Stimulated activated CD4-positive, alpha-beta T cell treated with anti-CD3 and anti-CD28 coated beads, Interleukin-15, amount 100 ng/mL, for 1 hour (primary cell): ENCODE measurements at places on chromosomes 1 and 21.
A peak's percentile ranks its signal among the peaks of the same experiment; 100 is the strongest.

DNA sequence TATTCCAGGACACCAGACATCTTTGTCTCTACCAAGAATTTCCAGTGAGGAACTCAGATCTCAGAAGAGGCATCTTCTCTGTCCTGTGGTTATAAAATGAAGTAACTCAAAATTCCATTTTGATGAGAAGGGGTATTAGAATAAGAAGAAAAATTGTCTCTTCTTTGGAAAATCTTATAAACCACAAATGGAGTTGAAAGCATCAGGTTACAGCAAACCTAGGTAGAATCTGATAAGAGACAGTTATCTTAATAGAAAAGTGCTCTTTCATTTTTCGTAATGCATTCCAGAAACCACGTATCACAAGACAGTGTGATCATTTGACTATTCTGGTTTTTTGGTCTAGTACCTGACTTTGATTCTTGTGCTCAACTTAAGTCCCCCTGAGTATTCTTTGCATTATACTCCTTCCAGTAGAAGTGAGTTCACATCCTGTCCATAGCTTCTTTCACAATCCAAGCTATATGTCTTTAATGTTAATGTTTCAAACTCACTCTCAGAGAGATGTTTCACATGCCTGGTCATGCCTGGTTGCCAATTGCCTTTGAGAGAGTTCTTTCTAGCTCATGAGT lies 120.9 kb upstream of the PRDX6 start:
- DNase-seq, result no peak

DNA sequence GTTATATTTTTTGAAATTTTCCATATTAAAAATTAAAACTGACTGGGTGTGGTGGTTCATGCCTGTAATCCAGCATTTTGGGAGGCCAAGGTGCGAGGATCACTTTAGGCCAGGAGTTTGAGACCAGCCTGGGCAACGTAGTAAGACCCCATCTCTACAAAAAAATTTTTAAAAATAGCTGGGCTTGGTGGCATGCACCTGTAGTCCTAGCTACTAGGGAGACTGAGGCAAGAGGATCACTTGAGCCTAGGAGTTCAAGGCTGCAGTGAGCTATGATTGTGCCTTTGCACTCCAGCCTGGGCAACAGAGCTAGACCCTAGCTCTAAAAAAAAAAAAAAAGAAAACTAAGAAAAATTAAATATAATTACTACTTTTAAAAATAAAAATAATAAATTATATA lies 4.5 kb upstream of the SVBP start:
- no peak for DNase-seq

DNA sequence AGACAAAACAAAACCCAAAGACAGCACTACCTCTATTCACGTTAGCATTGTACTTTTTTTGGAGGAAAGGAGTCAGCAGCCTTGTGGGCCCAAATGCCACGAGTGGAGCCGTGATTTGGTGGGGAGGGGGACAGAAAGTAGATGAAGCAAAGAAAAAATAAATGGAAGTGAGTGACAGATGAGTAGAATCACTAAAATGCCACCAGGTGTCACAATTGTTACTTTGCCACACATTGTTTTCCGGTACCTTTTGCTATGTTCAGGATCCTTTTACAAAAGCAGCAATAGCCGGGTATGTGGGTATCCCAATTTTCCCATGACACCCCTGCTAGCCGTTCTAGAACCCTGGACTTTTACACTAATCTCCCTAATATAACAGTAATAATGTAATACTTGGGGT lies 85.0 kb upstream of the AK4 start:
- no peak for DNase-seq

DNA sequence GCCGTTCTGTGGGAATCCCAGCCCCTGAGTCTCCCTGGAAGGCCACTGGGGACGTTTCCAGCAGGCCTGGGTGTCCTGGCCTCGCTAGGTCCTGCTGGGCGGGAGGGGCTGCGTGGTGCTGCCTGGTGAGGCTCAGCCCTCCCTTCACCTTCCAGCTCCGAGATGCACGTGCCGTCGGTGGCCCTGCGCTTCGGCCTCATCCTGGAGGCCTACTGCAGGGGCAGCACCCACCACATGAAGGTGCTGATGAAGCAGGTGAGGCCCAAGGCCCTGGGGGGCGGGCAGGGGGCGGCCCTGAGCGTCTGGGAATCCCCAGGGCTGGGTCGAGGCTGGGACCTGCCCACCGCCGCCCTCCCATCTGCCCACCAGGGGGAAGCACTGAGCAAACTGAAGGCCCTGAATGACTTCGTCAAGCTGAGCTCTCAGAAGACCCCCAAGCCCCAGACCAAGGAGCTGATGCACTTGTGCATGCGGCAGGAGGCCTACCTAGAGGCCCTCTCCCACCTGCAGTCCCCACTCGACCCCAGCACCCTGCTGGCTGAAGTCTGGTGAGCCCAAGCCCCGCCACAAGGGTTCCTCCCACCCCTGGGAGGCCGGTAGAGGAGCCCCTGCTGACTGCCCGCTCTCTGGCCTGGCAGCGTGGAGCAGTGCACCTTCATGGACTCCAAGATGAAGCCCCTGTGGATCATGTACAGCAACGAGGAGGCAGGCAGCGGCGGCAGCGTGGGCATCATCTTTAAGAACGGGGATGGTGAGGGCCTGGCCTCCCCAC lies 70.3 kb downstream of the PIK3CD start:
- DNase-seq, result peak; percentile 82

DNA sequence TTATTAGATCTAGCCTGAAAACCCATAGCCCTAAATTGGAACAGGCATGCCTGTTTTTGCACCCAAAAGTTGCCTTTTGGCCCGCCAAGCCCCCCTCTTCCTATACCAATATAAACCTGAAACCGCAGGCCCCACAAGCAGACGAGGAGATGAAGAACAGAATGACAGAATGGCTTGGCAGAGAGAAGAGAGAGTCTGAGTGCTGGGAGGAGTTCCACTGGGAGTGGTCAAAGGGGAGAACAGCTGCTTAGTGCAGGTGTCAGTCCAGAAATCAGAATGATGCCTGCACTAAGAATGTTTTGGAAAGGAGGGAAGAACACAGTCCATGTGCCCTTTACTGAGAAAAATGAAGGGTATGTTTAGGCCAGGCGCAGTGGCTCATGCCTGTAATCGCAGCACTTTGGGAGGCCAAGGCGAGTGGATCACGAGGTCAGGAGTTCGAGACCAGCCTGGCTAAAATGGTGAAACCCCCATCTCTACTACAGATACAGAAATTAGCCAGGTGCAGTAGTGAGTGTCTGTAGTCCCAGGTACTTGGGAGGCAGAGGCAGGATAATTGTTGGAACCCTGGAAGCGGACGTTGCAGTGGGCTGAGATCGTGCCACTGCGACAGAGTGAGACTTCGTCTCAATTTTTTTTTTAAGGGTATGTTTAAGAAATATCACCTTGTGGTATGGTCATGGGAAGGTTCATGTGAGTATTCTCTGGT lies 9.4 kb downstream of the DYRK1A start:
- DNase-seq, result no peak

DNA sequence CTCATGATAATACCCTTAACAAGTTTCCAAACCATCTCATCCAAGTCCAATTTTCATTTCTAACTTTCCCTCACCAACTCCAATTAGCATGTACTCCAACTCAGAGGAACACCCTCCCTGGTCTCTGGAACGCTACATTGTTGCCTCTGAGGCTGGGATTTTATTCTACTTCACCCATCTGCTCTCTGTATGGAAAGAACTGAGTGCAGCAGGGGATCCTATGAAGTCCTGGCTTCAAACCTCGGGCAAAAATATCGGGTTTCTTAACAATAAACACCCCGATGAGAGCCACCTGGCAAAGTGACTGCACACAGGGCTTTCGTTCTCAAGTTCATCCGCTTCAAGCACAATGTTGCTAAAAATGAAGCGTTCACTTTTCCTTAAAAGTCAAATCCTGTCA lies 99.6 kb downstream of the CRB1 start:
- no peak for DNase-seq

DNA sequence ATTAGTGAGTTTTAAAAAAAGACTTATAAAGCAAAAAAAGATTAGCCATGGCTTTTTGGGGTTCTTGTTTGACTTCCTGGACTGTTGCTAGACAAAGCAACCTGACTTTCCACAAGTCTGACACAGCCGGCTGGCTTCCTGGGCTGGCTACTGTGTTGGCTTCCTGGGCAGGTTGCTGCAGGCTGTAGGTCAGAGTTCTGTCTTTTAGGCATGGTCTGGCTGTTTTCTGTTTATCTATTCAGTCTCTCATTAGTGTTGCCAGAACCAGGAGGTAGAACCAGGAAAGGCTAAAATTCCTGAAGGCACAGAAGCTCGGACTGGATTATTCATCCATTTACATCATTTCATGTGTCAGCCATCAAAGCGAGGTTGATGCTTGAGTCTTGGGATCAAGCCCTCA lies 88.6 kb upstream of the SLC35F3 start:
- no peak for DNase-seq

GRCh38 chr1:165549973-165550372 lies 6.2 kb downstream of the LRRC52 start:
- no peak for DNase-seq

DNA sequence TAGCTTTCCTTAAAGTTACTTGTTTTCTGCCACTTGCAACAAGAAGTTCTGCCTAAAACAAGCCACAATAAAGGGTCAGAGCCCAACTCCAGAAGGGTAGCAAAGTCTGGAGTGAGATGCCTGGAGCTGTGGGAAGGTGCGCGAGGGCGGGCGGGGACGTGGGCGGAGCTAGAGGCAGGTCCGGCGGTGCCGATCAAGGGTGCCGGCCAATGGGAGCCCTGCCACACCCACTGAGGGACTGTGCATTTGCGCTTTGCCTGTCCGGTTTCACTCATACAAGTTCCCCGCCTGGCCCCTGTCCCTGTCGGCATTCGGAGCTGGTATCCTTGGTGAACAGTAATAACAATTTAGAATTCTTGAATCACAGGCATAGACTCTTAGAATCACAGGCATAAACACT lies 732.4 kb downstream of the MATN1 start:
- DNase-seq, result no peak

DNA sequence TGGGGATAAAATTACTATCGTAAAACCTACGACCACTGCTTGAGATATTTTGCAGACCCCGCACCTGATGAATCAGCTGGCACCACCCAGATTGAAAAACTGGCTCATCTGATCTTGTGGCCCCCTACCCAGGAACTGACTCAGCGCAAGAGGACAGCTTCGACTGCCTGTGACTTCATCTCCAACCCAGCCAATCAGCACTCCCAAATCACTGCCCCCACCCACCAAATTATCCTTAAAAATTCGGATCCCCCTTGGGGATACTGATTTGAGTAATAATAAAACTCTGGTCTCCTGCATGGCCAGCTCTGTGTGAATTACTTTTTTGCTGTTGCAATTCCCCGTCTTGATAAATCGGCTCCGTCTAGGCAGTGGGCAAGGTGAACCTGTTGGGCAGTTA lies 81.4 kb downstream of the EDEM3 start:
- DNase-seq, result no peak

DNA sequence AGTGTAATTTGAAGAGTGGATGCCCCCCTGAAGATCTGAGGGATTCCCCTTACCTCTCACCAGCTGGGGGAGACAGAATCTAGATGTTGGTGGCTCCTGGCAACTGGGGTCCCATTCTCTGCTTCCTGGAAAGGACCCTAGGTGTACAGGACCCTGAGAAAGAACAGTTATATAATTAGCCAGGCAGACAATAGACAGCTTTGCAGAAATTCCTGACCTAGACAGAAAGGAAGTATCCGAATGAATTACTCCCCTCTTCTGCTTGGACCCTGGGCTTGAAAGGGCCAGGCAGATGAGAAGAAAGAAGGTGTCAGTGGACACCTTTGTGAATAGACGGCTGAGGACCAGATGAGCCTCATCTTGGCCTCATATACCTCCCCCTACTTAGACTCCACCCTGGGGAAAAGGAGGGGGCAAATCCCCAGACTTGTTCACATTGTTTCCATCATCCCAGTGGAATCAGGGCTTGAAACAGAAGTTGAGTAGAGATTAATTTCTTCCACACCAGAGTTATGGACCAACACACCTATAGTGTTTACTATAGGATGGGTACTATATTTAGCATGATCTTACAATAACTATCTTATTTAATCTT lies 1.8 kb upstream of the IQGAP3 start:
- no peak for DNase-seq

GRCh38 chr1:220123889-220124288 lies 30.0 kb downstream of the IARS2 start:
- no peak for DNase-seq

- DNase-seq, result no peak
Measured at GRCh38 chr1:33503506-33503905, 31.1 kb downstream of the ZSCAN20 start.

- no peak for DNase-seq
Measured at GRCh38 chr1:151539321-151540020, 638 bp upstream of the TUFT1 start.

- DNase-seq, result no peak
Measured at GRCh38 chr1:45730780-45731319, 19.6 kb downstream of the IPP start.
